ENCODE measurements at places on chromosomes 2 and 18. TPM values are rescaled to one million over a fixed set of nuclear protein-coding genes. Genes with fewer than 3 reads are reported as not detected.

- no peak for DNase-seq
These were observed 716.8 kb downstream of the EPHA4 start for GRCh38 chr2:220855296-220855695.

The IL36RN gene
- not detected for total RNA-seq

GRCh38 chr18:23743733-23744333 is 54.6 kb downstream of the LAMA3 start:
- no peak for DNase-seq

The MYOM1 gene
- total RNA-seq, result 3.3 TPM

GRCh38 chr2:238484522-238485452 is 58.1 kb downstream of the ASB1 start:
- DNase-seq, result no peak

DNA sequence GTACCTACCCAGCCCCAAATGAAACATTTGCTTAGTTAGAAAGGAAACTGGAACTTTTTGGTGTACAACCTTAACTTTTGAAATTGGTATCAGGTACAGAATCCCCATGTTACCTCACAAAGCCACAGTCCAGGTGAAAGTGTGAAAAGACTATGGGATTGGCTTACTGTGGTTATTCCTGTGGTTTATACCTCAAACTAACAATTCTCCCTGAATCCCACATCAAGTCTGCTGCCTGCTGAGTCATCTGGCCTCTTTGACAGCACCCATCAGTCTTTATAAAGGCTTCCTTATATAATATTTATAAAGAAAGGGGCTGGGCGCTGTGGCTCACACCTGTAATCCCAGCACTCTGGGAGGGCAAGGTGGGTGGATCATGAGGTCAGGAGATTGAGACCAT is 164.6 kb downstream of the TMEM247 start:
- DNase-seq, result no peak
